ENCODE measurements at places on chromosomes 1 and 21. TPM values are rescaled to one million over a fixed set of nuclear protein-coding genes. Genes with fewer than 3 reads are reported as not detected.

- DNase-seq = no peak
These were observed 11.8 kb downstream of the RCC1 start for GRCh38 chr1:28517649-28517999.

GRCh38 chr1:218463194-218464156 is 118.3 kb downstream of the TGFB2 start:
- DNase-seq = no peak

DNA sequence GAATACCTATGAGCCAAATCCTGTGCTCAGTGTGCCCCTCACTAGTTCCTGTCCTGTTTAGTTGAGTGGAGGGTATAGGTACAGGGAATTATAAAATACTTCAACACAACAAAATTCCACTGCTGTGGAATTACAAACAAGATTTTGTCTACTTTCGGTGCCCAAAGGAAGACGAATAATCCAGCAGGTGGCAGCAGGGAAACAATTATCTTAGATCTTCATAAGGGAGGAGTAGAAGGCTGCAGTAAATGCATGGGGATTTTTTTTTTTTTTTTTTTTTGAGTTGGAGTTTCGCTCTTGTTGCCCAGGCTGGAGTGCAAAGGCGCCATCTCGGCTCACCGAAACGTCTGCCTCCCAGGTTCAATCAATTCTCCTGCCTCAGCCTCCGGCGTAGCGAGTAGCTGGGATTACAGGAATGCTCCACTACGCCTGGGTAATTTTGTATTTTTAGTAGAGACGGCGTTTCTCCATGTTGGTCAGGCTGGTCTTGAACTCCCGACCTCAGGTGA is 2.0 kb upstream of the PIP5K1A start:
- DNase-seq = peak; percentile 89

DNA sequence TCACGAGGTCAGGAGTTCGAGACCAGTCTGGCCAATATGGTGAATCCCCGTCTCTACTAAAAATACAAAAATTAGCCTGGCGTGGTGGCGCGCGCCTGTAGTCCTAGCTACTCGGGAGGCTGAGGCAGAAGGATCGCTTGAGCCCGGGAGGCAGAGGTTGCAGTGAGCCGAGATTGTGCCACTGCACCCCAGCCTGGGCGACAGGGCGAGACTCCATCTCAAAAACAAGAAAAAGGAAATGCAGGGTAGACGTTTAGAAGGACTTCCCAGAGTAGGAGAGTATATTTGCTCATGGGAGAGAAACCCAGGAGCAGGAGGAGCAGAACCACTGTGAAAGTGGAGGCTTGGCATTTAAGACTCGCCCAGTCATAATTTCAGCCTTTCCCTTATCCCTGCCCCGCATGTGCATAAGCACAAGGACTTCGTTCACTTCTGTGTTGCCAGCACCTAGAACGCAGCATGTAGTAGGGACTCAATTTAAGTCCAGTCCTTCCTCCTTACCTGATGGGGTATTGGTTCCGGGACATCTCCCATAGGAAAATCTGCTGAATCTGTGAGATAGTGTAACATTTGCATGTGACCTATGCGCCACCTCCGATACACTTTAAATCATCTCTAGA is 5.2 kb upstream of the MEF2D start:
- peak; percentile 71 for DNase-seq

DNA sequence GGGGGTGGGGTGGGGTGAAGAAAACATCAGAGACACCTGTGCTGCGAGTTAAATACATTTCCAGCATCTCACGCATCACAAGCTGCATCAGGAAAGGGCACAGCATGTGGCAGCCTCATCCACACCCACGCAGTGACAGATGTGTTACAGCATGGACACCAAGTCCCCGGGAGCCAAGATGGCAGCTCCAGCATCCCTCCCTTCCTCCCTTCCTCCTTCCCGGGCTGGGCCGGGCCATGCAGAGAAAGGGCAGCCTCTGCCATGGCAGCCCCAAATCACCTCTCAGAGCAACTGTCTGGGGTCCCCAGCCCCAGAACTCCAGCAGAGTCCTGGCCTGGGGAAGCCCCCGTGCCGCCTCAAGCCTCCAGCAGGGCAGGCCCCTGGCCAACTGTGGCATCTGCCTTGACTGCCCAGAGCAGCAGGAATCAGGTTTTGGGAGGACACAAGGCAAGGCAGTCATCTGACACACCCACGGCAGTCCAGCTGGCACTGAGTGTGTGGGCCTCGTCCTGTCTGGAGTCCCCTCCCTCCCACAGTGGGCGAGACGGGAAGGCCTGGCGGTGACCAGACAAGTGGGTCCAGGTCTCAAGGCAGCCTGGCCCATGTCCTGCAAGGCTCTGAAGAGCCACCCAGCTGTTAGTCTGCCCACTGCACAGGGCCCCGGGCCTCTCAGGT is 6.2 kb downstream of the SMIM1 start:
- no peak for DNase-seq

- DNase-seq = no peak
These were observed 13.7 kb downstream of the MYOG start for GRCh38 chr1:203072002-203072602.

DNA sequence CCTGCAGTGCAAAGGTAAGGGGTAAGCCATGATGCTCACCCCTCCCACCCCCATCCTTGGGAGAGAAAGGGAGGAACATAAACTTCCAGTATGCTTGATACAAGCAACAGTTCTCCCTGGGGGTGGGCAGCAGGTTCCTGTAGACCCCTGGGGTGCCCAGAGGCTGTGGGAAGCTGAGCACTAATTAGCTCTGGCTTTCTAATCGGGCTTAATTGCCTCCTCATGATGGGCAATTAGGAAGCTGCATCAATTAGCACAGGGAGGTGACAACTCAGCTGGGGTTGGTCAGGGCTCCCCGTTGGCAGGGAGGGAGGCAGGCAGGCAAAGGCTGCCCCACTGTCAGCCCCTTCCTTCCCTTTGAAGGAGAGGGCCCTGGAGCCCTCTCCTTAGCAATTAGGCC is 15.7 kb upstream of the LMNA start:
- no peak for DNase-seq

DNA sequence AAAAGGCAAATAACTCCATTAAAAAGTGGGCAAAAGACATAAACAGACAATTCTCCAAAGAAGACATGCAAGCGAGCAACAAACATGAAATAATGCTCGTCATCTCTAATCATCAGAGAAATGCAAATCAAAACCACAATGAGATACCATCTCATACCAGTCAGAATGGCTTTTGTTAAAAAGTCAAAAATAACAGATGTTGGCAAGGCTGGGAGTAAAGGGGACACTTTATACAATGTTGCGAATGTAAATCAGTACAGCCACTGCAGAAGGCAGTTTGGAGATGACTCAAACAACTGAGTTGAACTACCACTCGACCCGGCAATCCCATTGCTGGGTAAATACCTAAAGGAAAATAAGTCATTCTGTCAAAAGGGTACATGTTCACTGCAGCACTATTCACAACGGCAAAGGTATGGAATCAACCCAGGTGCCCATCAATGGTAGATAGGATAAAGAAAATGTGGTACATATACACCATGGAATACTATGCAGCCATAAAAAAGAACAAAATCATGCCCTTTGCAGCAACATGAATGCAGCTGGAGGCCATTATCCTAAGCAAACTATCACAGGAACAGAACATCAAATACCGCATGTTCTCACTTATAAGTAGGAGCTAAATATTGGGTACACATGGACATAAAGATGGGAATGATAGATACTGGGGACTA is 25.9 kb downstream of the TSPAN2 start:
- DNase-seq = peak; percentile 66

DNA sequence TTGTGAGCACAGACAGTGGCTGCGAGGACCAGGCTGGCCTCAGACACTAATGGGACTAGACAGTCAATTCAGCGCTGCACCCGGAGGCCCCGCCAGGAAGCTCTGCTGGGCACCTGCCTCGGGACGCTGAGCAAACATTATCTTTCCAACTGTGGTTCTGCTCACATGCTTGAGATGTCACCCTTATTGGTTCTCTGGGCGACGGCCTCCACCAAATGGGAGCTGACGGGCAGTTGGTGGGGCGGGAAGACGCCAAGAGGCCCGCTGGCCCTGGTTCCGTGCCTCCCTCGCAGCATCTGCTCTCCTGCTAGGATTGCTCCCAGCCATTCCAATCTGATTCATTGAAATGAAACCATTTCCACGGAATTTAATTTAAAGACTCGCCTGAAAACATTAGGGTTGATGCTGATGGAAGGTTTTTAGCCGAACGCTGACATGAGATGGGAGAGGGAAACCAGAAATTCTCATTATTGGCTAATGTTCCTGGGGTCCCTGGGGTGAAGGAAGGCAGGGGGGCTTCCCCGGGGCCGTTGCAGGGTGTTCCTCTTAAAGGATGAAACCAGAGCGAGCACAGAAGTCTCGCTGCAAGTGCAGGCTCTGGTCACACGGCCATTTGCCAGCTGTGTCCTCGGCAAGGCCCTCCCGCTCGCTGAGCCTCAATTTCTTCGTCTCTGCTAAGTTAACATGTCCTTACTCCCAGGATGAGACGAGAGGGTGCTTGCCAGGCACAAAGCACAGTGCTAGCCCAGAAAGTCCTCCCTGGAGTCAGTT is 512.2 kb downstream of the NPHP4 start:
- DNase-seq = no peak

DNA sequence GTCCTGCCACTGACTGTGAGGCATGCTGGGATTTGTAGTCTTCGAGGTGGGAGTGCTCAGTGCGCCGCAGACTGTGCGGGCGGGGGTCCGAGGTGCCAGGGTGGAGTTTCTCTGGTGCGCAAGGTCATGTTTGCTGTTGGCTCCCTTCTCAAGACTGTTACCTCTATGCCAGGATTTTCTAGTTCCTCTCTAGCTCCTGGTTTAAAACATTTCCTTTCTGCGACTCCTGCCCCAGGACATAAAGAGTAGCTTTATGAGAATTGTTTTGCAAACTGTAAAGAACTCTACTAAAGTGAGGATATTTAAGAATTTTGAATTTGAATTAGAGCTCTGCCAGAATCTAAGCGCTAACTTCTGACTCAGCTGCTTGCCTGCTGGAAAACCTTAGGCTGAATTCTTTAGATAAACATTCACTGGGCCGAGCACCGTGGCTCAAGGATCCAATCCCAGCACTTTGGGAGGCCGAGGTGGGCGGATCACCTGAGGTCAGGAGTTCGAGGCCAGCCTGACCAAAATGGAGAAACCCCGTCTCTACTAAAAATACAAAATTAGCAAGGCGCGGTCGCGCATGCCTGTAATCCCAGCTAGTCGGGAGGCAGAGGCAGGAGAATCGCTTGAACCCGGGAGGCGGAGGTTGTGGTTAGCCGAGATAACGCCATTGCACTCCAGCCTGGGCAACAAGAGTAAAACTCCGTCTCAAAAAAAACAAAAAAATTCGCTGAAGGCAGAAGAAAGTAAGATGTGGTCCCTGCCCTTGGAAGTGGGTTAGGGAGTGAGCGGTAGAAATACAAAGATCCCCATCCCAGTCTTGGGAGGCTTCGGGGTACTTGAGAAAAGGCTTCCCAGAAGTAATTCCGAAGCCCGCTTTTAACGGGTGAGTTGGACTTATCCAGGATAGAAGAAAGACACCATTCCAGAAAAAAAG is 992 bp upstream of the USP48 start:
- DNase-seq = peak; percentile 61

DNA sequence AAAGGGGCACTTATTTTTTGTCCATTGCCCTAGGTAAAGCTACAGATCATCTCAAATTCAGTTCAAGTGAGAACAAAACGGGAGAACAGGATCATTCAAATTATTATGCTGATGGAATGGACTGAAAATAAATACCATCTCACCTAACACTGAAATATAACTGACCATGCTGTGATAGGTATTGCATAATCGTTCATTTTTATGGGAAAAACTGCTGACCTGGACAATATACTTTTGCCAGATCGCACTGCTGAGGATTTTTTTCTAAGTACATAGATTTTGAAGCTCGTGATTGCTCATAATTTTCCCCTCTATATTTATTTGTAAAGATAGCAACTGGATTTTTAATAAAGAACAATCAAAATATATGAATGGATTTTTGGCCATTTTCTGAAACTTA is 636.6 kb upstream of the NEGR1 start:
- DNase-seq = no peak

DNA sequence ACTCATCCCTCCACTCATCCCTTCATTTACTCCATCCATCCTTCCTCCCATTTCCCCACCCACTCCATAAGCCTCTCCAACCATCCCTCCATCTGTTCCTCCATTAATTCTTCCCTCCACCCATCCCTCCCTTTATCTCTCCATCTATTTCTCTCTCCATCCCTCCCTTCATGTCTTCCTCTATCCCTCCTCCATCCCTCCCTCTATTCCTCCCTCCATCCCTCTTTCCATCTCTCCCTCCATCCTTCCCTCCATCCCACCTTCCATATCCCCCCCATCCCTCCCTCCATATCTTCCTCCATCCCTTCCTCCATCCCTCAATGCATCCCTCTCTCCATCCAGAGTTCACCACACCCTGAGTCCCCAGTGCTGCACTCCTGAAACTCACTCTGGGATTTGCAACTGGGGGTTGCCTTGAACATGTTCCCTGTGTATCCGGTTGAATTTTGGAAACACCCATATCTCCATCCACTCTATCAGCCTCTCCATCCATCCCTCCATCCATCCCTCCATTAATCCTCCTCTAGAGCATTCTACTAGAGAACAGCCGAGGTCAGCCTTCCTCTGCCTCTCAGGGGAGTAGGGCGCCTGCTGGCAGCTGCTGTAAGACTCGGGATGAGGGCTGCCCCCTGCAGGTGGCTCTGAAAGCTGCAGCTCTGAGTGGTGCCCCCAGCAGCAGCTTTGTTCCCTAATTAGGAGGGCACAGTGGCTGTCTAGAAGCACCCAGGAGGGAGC is 39.4 kb downstream of the ABCG1 start:
- peak; percentile 94 for DNase-seq

DNA sequence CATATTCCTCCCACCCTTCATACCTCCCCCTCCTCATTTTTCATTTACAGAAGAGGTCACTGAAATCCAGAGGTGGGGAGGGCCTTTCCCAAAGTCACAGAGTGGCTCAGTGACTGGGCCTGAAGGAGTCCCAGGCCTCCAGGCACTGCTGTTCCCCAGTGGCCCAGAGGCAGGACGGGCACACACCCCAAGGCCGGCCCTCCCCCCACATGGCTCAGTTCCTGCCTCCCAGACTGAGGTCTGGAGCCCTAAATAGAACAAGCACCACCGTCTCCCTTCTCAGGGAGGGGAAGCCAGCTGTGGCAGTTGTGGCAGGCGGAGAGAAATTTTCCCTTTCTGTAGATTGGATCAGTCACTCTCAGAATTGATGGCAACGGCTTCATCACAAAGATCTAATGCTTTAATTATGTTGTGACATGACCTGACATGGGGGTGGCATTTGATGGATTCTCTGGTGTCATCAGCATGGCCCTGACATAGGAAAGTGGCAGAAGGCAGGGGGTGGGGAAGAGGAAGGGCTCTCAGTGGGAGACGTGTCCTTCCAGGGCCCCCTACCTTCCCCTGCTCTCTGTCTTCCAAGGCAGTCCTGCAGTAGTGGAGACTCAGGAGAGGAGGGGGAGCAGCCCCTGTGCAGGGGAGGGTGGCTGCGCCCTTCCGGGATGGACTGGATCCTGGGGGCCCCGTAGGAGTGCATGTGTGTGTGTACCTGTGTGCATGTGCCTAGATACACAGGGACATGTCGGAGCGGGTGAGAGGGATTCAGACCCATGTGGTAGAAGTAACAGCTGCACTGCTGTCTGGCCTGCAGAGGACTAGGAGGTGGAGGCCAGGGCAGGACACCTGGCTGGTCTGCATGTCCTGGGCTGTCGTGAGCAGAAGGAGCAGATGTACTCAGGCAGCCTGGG is 41.2 kb upstream of the FOXO6 start:
- no peak for DNase-seq

GRCh38 chr1:67535474-67535873 is 105.3 kb upstream of the SERBP1 start:
- peak; percentile 77 for DNase-seq

SFN gene
- 0.47 TPM for total RNA-seq

OR2L5 gene
- total RNA-seq = not detected

DNM3 gene
- 0.42 TPM for total RNA-seq

FBXO42 gene
- 20.4 TPM for total RNA-seq

CD1B gene
- total RNA-seq = not detected
